NCI-H187 treated with DMSO at 0.1 percent for 48 hours (cell line): ENCODE measurements at places on chromosomes 13 and 19.

- DNase-seq: peak; percentile 62
These were observed 4.8 kb upstream of the SERP2 start for GRCh38 chr13:44368599-44369368.

- DNase-seq: no peak
These were observed 42.2 kb upstream of the SERP2 start for GRCh38 chr13:44331446-44331845.

- DNase-seq: no peak
These were observed 340.6 kb downstream of the TEX29 start for GRCh38 chr13:111661052-111661451.

- DNase-seq: no peak
These were observed 749 bp downstream of the GDF15 start for GRCh38 chr19:18386543-18387271.

GRCh38 chr13:100131863-100132574 is 43.1 kb downstream of the PCCA start:
- DNase-seq: no peak

DNA sequence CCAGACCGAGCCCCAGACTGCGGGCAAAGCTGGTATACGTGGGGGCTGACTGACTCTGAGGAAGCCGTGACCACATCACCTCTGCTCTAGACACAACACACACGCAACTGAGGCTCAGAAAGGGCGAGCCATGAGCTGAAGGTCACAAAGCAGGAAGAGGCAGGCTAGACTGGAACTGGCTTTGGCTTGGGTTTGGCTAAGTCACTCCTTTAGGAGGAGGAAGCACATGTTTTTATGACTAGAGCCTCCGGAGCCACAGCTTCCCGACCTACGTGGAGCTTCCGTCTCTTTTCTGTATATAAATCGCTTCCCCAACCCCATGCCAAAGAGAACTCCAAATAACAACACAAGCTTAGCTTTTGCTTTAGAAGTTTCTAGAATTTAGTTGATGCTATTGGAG is 48.0 kb downstream of the RFX2 start:
- no peak for DNase-seq

- DNase-seq: no peak
These were observed 426.8 kb upstream of the SLITRK5 start for GRCh38 chr13:87244256-87244890.

GRCh38 chr19:46489445-46490272 is 6.0 kb downstream of the PNMA8B start:
- no peak for DNase-seq

DNA sequence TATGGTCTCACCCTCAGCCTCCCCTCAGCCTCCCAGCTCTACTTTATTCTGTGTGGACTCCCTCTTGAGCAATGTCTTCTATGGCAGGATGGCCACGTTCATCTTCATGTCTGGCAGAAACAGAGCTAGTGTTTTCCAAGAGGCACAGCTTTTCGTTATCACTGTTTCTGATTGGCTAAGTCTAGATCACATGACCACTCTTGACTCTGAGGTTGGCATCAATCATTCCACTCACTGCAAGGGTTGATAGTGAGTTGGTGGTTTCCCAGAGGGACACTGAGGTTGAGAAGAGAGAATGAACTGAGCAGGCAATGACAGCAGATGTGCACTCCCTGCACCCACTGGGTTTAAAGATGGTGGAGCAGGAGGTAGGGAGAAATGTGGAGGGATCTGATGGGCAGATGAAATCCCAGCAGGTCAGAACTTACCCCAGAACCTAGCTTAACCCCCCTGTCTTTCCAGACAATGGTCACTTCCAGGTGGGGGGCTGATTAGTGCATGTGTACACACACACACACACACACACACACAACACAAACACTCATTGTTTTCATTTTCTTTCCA is 26.3 kb upstream of the UQCRFS1 start:
- no peak for DNase-seq

- no peak for DNase-seq
These were observed 10.7 kb downstream of the ZNF682 start for GRCh38 chr19:20028611-20029010.

- DNase-seq: peak; percentile 7
These were observed 502.7 kb downstream of the UQCRFS1 start for GRCh38 chr19:28710278-28710677.

DNA sequence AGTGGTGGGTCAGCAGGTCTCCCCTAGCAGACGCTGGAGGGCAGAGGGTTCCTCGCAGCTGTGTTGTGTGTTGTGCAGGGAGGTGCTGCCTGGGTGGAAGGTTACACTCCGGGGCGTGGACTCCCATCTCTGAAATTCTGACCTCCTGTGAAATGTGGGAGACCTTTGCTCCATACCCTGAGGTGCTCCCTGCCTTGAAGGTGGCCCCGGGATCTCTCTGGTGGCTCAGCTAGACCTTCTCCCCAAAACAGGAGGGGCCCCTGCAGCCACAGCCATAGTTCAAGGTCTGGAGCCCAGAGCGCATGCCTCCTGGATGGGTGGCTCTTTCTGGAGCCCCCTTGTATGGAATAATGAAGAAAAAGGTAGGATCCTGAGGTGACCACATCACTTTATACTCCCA is 70.2 kb downstream of the SOX1 start:
- no peak for DNase-seq

DNA sequence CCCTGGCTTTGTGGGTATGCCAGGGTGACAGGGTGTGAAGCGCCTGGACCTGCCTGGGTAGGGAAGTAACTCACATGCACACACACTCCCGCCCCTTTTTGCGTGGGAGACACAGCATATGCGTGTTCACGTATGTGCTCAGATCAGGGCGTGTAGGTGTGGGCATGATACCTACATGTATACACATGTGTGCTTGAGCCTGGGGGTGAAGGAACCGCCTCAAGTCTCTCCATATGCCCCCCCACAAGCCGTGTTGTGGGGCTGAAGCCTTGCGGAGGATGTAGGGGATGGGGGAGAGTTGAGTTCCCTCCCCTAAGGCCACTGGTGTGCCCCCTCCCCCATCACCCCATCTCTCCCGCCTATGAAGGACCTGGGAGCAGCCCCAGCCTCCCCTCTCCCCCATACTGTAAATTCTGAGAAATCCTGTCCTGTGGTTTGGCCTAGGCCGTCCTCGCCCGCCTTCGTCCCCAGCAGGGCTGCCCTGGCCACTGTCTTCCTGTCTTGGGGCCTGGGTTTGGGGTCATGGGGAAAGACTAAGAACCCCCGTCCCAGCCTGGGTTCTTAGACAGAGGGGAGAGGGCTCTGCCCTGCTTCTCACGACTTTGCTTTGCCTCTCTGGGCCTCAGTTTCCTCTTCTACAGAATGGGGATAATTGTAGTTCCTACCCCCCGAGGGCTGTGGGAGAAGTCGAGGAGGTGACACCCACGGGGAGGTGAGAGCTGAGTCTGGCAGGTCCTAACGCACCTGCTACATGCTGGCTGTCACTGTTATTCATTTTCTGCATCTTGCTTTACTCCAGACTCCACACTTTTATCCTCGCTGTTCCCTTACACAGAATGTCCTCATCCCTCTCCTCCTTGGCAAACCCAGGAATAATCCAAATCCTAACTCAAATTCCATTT is 14.3 kb downstream of the ACTL9 start:
- DNase-seq: no peak

DNA sequence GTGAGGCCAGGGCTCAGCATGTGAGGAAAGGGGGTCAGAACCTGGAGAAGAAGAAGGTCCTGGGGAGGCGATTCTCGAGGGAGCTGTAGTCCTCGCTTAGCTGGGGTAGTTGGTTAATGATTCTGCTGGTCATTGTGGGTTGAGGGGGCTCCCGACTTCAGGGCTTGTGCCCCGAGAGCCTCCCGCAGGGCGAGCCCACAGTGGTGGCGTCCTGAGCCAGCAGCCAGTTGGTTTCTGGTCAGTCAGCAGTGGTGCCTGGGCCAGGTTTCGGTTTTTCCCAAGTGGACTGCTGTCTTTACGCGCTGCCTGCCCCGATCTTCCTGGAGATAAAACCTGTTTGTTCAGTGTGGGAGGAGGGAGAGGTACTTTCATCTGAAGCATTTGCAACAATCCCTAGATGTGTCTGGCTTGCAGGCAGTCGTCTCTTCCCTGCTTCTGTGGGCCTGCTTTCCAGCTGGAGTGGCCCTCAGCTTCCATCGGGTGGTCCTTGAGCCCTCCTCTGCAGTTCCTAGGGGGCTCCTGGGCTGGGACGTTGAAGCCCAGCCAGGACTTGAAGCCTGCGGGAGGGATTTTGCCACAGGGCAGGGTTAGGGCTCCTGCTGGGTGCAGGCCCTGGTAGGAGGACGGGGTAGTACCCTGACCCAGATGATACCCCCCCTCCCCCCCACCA is 3.2 kb downstream of the PTBP1 start:
- no peak for DNase-seq

DNA sequence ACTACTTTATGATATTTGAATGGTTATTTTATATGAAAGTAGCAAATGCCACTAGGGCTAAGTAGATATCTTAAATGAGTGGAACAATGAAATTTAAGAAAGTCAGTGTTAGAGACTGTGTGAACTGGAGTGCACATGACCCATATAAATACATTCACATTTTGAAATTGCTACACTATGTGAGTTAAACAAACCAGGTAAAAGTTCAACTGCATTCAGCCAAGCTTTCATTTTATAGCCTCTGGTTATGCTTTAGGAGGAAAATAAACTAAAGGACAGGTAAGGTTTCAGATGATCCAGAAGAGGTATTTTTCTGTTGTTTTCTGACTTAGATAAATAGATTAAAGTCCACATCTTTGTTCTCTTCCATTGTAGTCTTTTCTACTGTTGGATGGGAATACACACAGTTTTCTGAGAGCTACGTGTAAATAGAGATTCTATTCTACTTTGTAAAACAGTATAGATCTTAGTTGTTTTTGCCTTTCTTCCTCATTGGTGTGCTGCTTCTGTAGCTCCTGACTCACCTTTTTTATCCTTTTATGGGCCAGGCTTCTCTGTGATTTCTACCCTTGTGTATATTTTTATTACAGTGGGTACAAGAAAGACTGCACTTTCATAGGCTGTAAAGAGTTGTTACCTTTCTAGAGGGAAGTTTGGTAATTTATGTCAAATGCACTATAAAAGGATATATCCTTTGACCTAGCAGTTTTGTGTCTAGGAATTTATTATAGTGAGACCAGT is 54.6 kb upstream of the KCTD4 start:
- no peak for DNase-seq

DNA sequence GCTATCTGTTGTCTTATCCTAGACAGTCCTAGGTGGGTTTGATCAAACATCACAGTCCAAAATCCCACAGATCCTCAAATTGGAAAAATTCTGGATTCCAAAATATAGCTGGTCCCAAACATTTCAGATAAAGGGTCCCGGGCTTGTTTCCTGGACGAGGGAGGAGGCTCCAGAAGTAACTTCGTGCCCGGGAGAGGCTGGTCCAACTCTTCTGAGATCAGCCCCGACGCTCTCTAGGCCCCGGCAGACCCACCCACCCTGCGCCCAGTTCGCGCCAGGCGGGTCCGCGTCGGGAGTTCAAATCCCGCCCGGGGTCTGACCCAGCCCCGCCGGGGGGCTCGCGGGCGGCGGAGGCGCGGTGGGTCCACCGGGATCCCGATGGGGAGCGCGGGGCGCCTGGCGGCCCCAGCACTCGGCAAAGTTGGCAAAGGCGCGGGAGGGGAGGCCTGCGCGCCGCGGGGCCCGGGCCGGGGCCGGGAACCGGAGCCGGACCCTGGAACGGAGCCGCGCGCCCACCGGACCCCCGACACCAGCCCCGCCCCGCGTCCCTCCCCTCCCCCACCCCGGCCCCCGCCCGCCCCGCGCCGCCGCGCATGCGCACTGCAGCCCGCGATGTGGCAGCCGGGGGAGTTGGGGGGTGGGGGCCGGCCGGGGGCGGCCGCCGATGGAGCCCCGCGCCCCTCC is 513 bp downstream of the MIER2 start:
- DNase-seq: no peak

- DNase-seq: no peak
These were observed 409.4 kb downstream of the DACH1 start for GRCh38 chr13:71457645-71458044.

- DNase-seq: no peak
These were observed 556.7 kb downstream of the PCDH9 start for GRCh38 chr13:66673401-66673800.

DNA sequence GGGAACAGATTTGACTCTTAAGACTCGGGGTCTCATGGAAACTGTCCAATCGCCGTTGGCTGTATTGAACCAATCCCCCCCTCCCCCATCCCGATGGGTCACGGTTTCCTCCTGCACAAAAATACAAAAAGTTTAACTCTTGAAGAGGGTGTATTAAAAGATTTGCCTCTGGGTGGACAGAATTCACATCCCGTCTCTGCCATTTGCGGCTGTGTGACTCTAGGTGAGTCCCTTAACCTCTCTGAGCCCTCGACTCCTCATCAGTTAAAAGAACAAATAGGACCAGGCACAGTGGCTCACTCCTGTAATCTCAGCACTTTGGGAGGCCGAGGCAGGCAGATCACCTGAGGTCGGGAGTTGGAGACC is 31.3 kb upstream of the FEM1A start:
- no peak for DNase-seq

DNA sequence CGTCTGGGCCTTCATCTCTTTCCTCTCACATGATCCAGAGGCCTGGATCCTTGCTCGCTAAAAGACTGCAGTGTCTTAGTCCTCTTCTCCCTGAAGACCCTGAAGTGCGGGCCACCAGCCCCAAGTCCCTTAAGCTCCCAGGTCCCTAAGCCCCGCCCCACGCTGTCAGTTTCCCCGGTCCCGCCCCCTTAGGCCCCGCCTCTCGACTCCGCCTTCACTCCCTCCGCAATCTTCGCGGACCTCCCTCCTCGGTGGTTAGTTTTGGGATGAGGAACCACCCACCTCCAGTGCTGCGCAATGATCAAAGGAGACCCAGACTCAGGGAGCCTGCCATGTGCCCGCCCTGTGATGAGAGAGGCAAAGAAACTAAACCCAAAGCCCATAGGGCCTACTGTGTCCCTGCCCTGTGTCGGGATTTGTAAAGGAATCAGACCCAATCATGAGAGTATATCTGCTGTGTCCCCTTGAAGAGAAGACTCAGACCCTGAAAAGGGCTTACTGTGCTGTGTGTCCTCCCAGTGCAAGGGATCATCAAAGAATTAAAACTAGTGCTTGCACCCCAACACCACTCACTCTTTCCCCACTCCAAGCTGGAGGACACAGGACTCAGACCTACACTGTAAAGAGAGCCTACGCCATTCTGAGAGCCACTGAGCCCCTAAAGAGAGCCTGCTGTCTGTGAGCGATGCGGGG is 3.0 kb upstream of the COX6B1 start:
- peak; percentile 19 for DNase-seq

GRCh38 chr13:35349673-35350278 is 126.7 kb downstream of the MAB21L1 start:
- no peak for DNase-seq

GRCh38 chr19:28297036-28297435 is 915.9 kb downstream of the UQCRFS1 start:
- no peak for DNase-seq

- DNase-seq: no peak
These were observed 746.6 kb downstream of the UQCRFS1 start for GRCh38 chr19:28466107-28467045.

GRCh38 chr19:46471116-46471733 is at the start of gene PNMA8A:
TSS of gene PNMA8A (minus strand) at chr19:46471563. CDS start at chr19:46471035, 528 bp downstream.
- no peak for DNase-seq

GRCh38 chr19:54489341-54489740 is 13.3 kb upstream of the LAIR2 start:
- DNase-seq: no peak
